ENCODE measurements at places on chromosomes 3 and 15.

DNA sequence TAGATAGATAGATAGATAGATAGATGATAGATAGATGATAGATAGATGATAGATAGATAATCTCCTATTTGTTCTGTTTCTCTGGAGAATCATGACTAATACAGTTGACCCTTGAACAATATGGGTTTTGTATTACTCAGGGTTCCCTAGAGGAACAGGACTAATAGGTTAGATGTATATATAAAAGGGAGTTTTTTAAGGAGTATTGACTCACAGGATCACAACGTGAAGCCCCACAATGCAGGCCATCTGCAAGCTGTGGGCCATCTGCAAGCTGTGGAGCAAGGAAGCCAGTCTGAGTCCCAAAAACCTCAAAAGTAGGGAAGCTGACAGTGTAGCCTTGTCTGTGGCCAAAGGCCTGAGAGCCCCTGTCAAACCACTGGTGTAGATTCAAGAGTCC, 67.6 kb downstream of the PYDC2 start:
- DNase-seq: no peak

DNA sequence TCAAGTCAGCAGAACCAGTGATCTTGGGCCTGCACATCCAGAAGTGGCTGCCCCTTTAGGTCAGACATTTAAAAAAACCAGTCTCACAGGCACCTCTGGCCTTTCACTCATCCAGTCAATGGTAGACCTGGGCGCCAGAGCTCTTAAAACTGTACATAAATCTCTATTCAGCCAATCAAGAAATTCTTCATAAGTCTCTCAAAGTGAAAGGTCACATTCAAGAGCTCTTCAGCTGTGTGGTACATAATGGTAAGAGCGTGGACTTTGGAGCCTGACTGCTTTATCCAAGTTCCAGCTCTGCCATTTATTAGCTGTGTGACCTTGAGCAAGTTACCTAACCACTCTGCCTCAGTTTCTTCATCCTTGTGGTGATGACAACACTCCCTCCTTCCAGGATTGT, 22.3 kb upstream of the MORF4L1 start:
- no peak for DNase-seq

DNA sequence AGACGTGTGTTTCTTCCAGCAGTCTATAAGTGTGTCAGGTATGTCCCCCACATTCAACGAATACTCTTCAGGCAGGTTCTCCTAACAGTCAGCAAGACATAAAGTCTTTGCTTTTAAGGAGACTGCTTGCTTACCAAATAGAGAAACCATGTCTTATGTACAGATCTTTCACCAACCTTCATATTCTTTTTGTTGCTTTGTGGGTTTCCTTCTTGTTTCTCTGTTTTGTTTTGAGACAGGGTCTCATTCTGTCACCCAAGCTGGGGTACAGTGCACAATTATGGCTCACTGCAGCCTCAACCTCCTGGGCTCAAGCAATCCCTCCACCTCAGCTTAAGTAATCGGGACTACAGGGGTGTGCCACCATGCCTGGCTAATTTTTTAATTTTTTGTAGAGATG, 14.3 kb downstream of the DYNC1LI1 start:
- DNase-seq: no peak

- no peak for DNase-seq
Observed at GRCh38 chr3:54866251-54866650, 61.6 kb downstream of the LRTM1 start.

GRCh38 chr3:191804935-191805334, 344.0 kb downstream of the PYDC2 start:
- no peak for DNase-seq

DNA sequence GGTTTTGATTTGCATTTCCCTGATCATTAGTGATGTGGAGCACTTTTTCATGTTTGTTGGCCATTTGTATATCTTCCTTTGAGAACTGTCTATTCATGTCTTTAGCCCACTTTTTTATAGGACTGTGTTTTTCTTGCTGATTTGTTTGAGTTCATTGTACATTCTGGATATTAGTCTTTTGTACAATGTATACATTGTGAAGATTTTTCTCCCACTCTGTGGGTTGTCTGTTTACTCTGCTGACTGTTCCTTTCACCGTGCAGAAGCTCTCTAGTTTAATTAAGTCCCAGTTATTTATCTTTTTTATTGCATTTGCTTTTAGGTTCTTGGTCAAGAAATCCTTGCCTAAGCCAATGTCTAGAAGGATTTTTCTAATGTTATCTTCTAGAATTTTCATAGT, 91.1 kb upstream of the ATP11B start:
- no peak for DNase-seq

- DNase-seq: no peak
Observed at GRCh38 chr3:62833538-62833937, 41.7 kb downstream of the CADPS start.

GRCh38 chr15:41039121-41039520, 77.0 kb downstream of the INO80 start:
- no peak for DNase-seq

- DNase-seq: no peak
Observed at GRCh38 chr3:95212117-95212516, 1149.3 kb downstream of the NSUN3 start.

- no peak for DNase-seq
Observed at GRCh38 chr15:85094685-85095084, 113.0 kb downstream of the PDE8A start.

- DNase-seq: no peak
Observed at GRCh38 chr3:140927279-140928069, 14.2 kb upstream of the SLC25A36 start.

DNA sequence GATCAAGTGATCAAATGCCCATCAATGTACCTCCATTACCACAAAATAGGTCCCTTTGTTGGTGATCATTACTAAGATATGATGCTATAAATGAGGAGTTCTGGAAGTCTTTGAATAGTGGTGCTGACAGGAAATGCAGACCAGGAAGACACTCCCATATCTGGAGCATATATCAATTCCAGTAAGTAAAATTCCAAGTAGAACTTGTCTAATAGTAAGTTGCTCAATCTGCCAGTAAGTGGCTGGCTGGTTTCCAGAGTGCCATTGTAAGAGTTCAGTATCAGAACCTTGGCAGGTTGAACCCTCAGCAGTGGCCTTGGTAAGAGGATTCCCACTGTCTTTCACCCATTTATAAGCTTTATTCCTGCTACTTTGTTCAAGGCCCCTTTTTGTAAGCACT, 379.9 kb upstream of the RBMS3 start:
- no peak for DNase-seq

DNA sequence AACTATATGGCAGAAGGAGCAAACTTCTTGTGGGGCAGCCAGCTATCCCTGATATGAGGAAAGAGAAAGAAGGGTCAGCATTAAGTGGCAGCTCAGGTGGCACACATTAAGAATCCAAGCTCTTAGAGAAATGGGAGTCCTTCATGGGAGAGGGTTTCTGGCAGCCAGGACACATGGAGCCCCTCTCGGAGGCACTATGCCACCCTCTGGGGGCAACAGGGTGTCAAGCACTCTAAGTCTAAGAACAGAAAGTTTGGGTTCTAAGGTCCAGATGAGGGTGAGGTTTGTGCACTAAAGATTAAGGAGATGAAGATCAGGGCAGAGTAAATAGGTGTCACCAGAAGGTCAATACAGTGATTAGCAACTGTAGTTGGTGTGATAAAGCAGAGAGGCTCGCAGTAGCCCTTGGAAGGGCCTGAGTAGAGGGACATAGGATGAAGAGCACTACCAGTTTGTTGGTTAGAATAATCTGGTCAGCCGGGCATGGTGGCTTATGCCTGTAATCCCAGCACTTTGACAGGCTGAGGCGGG, 89.3 kb downstream of the ST6GAL1 start:
- no peak for DNase-seq

- no peak for DNase-seq
Observed at GRCh38 chr3:52038227-52038626, 18.1 kb downstream of the DUSP7 start.

DNA sequence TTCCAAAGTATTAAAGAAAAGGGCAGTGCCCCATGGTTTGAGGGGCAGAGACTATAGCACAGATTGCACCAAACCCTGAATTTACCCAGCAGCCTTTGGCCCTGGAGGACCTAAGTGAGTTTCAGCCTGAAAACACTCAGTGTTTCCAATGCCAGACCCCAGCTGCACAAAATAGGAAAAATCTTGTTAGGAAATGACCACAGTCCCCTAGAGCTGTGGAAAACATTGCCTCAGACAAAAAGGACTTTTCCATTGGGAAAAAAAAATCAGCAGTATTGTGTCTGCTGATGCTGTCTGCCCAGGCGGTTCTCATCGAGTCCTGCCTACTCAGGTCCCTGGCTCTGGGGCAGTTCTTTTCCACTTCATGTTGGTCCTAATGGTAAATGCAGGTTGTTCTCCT, 121.7 kb upstream of the DLG1 start:
- no peak for DNase-seq

DNA sequence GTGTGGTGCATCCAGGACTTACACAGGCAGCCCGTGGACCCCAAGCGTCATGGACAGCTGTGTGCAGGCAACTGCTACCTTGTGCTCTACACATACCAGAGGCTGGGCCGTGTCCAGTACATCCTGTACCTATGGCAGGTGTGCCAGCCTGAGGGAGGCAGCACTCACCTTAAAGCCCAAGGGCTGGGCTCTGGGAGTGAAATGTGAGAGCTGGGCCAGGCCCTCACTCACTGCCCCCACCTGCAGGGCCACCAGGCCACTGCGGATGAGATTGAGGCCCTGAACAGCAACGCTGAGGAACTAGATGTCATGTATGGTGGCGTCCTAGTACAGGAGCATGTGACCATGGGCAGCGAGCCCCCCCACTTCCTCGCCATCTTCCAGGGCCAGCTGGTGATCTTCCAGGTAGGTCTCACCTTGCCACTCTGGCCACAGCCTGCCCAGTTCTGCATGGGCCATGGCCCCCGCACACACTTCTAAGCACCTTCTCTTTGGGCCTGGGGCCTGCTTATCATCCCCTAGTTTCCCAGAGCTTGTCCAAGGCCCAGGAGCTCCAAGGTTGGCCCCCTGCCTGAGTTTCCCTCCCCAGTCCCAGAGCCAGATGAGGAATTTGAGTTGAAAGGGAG, 11.0 kb downstream of the VILL start:
- no peak for DNase-seq
